ENCODE measurements at places on chromosomes 4 and X.

- no peak for DNase-seq
These were observed 56.2 kb downstream of the CDS1 start for GRCh38 chr4:84639145-84639544.

GRCh38 chrX:113390531-113390930 is 549.9 kb upstream of the AMOT start:
- no peak for DNase-seq

- no peak for DNase-seq
These were observed 214.9 kb upstream of the MAD2L1 start for GRCh38 chr4:120281581-120281980.

DNA sequence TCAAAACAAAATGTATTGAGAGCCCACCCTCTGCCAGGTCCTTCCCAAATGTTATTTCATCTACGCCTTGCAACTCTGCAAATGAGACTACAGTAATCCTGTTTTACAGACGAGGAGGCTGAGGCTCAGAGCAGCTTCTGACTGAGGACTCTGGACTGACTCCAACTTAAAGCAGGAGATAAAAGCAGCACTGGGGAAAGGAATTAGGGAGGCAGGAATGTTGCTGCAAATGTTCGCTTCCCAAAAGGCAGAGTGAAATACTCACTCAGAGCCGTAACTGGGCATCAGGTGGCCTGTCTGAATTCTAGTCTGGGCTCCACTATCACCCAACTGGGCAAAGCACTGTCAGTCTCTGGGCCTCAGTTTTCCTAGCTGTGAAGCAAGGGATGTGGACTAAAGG is 94.7 kb upstream of the SRD5A3 start:
- no peak for DNase-seq

GRCh38 chrX:30513284-30513683 is 64.3 kb downstream of the TASL start:
- no peak for DNase-seq

DNA sequence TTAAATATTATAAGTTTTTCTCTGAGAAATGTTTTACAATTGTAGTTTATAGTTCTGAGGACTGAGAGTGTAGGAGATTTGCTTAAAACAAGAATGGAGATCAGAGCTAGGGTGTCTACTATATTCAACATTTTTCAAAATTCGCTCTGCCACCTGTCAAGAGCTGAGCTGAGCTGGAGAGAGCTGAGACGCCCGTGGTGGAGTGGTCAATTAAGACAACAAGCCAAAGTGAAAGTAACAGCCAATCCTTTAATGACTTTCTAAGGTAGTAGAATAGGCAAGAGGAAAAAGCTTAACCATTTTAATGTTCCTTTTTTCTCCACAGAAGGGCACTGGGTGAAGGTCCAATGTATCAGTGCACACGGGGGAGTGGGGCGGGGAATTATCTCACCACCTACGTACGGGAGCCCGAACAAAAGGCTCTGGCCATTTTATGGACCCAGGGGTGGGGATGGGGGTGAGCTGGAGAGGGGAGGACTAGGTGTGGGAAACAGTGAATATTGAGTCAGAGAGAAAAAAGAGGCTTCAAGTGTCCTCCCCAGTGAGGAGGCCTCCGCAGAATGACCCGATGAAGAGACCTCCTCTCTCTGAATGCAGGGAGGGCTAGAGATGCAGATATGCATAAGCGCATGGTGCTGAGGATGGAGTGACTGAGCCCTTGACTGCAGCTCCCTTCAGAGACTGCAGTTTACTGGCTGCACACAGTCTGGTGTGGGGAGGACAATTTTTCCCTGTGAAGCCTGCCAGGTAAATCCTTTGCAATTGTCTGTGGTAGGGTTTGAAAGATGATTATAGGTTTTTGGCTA is 60.8 kb downstream of the SPCS3 start:
- no peak for DNase-seq

GRCh38 chr4:18881556-18881955 is 860.0 kb upstream of the LCORL start:
- DNase-seq, result no peak

DNA sequence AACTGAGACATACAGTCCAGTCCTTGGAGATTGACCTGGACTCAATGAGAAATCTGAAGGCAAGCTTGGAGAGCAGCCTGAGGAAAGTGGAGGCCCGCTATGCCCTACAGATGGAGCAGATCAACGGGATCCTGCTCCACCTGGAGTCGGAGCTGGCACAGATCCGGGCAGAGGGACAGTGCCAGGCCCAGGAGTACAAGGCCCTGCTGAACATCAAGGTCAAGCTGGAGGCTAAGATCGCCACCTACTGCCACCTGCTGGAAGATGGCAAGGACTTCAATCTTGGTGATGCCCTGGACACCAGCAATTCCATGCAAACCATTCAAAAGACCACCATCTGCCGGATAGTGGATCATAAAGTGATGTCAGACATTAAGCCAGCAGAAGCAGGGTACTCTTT is 20.4 kb upstream of the FRMPD3 start:
- no peak for DNase-seq

- no peak for DNase-seq
These were observed 48.3 kb downstream of the ANAPC4 start for GRCh38 chr4:25425361-25425760.

- DNase-seq, result no peak
These were observed 35.1 kb downstream of the FHL1 start for GRCh38 chrX:136182414-136182813.

GRCh38 chr4:75948822-75949444 is 8.1 kb upstream of the NAAA start:
- DNase-seq, result no peak

GRCh38 chr4:94131212-94131611 is 76.5 kb upstream of the SMARCAD1 start:
- DNase-seq, result no peak

DNA sequence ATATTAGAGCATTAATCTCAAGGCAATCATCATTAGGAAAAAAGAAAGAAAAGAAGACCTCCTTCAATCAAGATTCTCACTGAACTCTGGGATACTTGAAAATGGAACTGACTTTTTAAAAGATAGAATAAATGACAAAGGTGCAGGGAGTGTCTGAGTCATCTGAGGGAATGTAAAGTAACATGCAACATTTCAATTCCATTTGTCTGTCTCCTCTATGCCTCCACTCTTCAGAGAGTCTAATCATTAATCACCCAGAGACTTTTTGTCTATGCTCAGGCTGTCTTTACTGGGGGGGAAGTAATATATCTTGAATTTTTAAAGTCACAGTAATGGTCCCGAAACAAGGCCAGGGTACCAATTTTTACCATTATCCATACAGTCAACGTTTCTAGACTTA is 55.0 kb upstream of the PACRGL start:
- no peak for DNase-seq

- no peak for DNase-seq
These were observed 3.7 kb downstream of the RS1 start for GRCh38 chrX:18668071-18668835.

DNA sequence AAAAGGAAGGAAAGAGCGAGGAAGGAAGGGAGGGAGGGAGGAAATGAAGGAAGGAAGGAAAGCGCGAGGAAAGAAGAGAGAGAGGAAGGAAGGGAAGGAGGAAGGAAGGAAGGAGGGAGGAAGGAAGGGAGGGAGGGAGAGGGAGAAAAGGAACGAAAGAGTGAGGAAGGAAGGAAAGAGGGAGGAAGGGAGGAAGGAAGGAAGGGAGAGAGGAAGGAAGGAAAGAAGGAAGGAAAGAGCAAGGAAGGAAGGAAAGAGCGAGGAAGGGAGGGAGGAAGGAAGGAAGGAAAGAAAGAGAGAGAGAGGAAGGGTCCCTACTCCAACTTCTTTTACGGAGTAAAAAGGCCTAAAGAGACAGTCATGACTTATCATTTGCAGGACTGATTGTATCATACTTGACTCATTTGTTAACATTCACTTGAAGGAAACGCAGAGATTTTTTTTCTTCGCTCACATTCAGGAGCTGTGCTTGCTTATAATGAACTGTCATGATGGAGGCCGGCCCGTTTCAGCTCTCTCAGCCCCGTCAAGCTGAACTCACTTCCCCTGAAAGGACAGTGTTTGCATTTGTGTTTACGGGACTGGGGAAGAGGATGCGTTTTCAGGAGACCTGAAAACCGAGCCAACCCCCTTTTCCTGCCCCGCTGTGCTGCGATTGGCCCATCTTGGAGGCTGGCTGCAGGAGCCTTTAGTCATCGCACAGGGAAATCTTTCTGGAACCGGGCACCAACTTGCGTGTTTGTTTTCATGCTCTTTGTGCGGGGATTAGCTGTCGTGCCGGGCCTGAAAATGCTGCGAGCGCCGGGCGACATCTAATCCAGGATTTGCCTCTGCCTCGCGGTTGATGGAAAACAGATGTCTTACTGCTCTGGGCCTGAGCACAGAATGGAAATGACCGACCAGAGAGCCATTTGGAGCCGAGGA is 17.8 kb downstream of the TRIM2 start:
- peak; percentile 20 for DNase-seq

GRCh38 chr4:115228851-115229250 is 115.4 kb upstream of the NDST4 start:
- DNase-seq, result no peak

- no peak for DNase-seq
These were observed 346.4 kb upstream of the PRKX start for GRCh38 chrX:4059893-4060292.

- DNase-seq, result no peak
These were observed 230.0 kb downstream of the MAGEE1 start for GRCh38 chrX:76657499-76657898.

- no peak for DNase-seq
These were observed 40.0 kb downstream of the FAM53A start for GRCh38 chr4:1643971-1644735.

DNA sequence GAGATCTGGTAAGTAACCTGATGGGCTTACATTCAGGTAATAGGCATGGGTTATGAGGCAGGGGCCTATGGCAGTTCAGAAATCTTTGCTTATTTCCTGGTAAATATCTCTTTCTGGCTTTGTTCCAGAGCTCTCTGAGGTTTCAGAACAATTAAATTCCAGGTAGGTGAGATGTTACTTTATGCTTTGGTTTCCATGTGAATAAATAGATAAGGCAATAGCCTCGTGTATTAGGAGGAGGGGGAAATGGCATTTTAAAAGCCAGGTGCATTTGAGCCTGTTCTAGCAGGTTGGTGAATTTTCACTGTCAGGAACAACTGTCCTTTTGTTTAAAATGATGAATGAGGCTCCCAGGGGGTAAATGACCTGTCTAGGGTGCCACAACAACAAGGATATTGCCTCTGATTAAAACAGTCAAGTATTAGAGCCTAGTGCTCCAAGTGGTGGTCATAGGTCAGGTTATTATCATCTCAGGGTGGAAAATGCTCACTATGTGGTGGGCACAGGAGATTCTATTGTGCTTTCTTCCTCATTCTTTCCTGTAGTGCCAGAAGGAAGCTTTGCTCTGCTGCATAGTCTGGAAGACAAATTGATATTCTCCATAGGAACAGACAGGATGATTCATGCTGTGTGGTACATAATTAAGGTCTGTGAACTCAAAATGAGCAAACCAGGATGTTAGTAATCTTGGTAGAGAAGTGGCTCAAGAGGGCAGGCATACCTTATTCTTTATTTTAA is 296.2 kb downstream of the INPP4B start:
- DNase-seq, result no peak

DNA sequence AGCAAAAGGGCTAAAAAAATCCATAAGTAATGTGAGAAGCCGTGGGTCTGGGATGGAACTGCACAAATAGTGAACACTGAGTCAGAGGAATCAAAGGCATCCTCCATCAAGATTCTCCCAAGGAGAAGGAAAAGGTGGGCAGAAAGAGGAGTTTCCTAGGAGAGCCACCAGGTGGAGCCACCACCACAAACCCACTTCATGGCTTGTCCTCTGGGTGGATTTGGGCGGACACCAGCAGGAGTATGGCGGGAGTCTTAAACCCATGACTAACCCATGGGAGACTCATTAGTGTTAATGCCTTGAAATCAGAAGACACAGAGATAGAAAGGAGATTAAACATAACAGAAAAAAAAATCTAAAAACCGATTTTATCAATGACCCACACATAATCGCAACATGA is 147.7 kb downstream of the SH3KBP1 start:
- DNase-seq, result peak; percentile 15

- DNase-seq, result peak; percentile 26
These were observed 40.0 kb downstream of the SEPTIN11 start for GRCh38 chr4:76989391-76990061.

DNA sequence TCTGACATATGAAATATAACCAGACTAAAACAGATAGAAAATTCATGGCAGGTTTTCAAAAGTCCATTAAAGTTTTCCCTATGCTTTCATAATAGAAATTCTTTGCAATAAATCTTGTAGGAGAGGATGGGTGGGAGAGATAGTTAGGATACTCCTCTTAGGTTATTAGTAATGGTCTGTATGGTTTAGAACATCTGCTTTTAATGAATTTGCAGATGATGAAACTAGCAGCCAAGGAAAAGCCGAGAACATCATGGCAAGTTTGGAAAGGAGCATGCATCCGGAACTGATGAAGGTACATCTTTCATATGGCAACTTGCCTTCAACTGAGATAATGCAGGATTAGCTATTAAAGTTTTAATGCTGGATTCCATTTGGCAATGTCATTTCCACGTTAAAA is 70.7 kb downstream of the DOCK11 start:
- DNase-seq, result no peak

DNA sequence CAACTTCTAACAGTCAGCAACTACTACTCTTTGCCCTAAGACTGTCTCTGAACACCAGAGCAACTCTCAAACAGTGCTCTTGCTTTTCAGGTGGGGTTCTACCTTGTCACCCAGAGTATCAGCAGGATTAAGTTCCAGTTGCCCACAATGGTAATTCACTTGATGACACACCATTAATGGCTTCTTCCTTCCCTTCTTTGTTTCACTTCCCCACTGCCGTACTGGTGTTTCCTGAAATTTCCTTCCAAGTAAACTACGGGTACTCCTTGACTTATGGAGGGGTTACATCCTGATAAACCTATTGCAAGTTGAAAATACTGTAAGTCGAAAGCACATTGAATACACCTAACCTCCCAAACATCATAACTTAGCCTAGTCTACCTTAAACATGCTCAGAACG is 36.6 kb upstream of the PDK3 start:
- no peak for DNase-seq

GRCh38 chr4:112402098-112402497 is 104.9 kb downstream of the ALPK1 start:
- DNase-seq, result no peak

GRCh38 chrX:25968920-25969319 is 169.2 kb upstream of the MAGEB18 start:
- no peak for DNase-seq

GRCh38 chr4:133147921-133148689 is 989 bp upstream of the PCDH10 start:
- DNase-seq, result no peak

DNA sequence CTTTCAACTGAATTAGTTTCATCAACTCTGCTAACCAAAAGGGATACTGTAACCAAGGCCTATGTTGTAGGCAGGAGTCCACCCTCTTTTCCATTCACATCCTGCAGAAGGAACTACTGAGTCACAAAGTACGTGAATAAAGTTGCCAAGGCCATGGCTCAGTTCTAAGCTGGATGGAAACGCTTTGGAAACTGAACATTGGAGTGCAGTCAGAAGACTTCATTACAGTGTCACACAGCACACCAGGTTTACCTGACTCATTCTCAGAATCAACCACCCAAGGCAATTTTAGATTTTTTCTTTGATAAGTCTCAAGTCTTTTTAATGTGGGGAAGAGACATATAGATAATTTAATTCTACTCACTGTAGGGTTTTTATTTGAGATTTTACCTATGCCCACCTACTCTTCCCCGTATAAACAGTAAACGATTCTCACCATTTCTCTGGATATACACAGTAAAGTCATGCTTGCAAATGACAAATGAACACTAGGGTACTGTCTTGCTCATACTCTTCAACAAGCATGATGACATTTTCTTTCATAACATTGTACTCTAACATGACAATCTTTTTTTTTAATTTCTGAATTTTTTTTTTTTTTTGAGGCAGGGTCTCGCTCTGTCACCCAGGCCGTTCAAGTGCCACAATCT is 58.9 kb upstream of the RBM47 start:
- no peak for DNase-seq

GRCh38 chr4:103802766-103803165 is 83.0 kb upstream of the TACR3 start:
- DNase-seq, result no peak

Measured in T-helper 17 cell (primary cell).